ENCODE measurements at places on chromosomes 3 and 15. TPM values are rescaled to one million over a fixed set of nuclear protein-coding genes. Genes with fewer than 3 reads are reported as not detected.

DNA sequence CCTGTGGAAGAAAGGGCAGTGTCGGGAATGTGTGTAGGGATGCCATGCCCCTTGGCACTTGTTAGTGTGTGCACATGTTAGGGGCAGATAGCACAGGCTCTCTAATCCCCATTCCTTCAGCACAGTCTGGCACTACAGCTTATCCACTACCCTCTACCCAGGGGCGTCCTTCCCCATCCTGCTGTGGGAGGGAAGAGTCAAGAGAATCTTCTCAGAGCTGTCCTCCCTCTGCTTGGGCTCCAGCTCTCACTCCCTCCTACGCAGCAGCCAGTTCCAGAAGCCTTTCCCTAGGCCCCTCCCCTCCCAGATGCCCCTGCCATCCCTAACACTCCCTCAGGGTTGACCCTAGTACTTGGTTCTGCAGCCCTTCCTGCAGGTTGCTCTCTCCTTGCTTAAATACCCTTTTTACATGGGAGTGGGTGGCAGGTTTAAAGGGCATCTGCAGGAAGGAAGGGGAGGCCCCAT, 815 bp upstream of the GRM2 start:
- no peak for DNase-seq

DNA sequence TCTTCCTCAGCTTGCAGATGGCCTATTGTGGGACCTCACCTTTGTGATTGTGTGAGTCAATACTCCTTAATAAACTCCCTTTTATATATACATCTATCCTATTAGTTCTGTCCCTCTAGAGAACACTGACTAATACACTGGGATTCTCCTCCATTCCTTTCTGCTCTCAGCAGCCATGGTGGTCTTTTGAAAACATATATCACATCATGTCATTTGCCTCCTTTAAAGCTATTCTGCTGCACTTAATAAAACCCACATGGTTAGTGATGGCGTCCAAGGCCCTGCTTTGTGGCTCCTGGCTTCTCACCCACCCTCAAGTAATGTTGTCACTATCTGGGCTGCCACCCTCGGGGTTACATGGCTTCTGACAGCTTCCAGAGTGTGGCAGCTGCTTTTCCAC, 169.5 kb downstream of the CADPS start:
- no peak for DNase-seq

- DNase-seq = no peak
These were observed 61.6 kb upstream of the EIF1B start for GRCh38 chr3:40247714-40248454.

GRCh38 chr15:99873451-99873850, 140.2 kb upstream of the LYSMD4 start:
- DNase-seq = no peak

DNA sequence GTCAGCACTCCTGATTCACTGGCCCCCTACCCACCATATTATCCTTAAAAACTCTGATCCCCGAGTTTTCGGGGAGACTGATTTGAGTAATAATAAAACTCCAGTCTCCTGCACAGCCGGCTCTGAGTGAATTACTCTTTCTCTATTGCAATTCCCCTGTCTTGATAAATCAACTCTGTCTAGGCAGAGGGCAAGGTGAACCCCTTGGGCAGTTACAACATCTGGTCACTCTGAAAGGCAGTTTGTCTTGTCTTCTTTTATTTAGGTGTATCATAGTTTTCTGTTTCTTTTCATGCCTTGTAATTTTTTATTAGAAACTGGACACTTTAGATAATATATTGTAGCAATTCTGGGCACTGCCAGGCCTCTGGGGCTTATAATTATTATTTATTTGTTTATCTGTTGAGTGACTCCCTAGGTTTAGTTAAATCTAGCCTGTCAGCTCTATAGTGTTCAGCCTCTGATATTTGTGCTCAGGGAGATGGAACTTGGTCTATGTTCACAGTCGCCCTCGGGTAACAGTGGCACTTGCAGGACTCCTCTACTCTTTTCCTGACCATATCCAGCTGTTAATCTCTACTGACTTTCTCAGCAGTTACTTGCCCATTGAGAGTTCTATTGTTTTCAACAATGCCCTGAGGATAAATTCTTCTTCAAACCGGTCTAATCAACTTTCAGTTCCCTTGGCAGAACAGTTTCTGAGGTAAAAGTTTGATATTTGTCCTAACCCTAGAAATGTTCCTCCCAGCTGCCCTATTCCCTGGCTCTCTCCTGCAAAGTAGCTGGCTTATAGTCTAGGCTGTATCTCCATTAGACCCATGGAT, 15.5 kb upstream of the PLAAT1 start:
- no peak for DNase-seq

DNA sequence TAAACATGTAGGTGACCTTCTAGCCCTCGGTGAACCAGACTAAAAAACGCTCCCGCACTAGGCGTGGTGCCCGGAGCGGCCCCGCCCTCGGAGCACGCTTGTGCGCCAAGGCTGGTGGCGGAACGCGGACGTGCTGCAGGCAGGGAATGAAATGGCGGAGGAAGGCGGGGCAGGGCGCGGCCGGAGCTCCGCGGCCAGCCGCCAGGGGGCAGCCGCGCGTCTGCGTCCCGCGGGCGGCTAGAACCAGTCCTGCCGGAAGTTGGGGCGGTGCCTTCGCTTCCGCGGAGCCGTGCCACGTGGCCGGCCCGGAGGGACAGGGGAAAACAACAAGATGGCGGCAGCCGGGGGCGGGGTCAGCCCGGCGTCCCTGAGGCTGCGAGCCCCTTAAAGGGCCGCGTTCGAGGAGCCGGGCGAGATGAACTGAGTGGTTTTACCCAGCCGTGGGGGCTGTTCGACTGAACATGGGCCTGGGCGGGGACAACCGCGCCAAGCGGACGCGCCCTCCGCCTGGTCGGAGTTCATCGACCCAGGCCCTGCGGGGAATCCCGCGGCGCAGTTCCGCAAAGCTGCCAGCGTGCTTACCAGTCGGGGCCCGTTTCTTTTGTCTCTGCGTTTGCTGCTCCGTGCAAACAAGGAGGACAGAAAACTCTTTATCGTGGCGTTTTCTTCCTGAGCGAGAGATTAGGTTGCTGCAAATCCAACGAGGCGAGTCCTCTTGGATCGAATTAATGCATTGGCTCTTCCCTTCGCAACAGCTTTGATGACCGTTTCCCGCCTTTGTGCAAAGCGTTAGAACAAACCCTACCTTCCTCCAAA, 90.9 kb upstream of the CHD2 start:
- peak; percentile 85 for DNase-seq

- no peak for DNase-seq
These were observed 31.0 kb upstream of the ZCWPW2 start for GRCh38 chr3:28317438-28318022.

DNA sequence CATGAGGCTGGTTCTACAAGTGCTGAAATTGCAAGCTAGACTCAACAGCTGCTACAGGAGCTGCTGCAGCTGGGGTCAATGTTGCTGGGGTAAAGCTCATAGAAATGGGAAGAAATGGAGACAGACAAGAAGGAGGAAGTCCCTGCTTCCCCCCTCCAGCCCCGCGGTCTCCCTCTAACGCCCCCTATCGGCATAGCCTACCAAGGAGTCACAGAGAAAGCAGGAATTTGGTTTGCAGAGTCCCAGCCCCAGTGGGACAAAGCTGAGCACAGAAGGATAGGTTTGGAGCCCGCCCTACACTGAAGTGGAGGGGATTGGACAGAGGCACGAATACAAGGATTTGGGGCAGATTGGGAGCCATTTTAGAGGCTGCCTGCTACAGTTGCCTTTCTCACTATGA, 176.9 kb upstream of the ANKRD28 start:
- DNase-seq = no peak

DNA sequence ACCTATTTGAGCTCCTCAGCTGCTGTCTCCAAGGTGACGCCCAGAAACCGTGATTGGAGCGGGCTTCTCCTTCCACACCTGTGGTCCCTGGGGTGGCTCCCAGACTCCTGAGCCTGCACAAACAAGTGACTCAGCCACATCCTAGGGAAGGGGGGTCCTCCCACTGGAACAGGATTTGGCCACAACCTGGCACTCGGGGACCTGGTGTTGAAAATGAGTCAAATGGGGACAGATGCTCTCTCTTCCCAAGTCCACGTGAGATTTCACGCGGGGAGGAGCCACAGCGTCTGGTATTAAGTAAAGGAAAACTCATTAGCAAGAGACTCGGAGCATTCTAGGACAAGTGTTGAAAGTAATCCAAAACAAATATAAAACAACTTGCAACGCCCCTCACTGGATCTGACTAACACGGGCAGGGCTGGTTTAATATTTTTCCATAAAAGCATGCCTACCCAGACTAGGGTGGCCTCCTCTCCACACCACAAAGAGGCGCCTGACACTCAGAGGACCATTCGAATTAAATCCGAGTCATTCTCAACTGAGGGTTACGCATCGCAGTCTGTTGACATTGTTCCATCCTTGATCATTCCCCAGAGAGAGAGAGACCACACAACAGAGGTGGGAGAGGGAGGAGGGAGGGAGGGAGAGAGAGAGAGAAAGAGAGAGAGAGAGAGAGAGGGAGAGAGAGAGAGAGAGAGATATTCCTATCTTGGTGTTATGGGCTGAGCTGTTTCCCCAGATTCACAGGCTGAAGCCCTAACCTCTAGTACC, 74.4 kb downstream of the MGLL start:
- DNase-seq = peak; percentile 84

DNA sequence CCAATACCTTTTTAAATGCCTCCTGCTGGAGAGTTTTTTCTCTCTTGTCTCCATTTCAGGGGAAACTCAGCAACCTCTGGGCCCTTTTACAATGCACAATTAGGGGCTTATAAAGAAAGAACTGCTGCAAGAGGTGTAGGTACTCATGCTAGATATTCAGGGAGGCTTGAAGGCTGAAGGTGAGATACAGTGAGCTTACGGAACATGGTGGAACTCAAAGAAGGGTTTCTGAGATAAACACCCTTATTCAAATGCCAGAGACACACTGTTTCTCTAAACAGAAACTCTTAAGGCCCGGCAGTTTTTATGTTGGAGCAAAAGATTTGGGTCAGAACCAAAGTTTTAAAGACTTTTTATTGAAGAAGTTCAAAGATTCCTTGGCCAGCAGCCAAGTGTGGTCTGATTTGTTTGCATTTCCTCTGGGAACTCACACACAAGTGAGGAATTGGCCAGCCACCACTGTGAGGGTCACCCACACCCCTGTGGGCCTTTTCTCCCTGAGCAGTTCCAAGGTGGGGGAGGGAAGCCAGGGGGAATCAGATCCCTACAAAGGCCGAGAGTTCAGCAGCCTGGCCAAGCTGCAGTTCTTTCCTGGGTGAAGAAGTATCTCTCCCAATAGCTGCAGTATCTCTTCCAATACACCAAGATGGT, 47.8 kb downstream of the TNFAIP8L3 start:
- DNase-seq = no peak

DNA sequence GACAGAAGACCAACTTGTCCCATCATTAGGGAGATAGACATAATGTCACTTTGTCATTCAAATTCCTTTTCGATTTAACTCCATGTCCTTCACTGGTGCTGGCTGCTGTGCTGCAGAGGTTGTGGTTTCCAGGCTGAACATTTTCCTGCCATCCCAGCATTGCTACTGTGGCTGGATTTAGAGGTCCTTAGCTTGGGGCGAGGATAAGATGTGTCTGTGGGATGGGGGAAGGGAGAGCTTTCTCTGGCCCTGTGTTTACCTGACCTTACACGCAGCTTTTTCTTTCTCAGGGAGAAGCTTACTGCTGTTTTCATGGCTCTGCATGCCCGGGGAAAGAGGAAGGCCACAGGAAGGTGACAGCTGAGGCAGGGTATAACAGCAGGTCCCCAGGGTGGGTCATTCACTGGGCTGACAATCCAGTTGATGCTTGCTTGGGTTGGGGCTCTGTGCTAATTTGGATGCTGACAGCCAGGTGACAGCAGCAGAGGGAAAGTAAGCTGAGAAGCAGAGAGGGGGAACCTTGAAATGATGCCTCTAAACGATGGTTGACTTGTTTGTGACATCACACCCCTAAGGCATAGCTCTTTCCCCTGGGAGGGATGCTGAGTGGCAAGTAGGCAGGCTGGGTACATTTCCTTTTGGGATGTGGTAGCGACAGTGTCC, 326.9 kb upstream of the CTNNB1 start:
- DNase-seq = no peak

Gene SAMMSON
- not detected for polyA plus RNA-seq

Gene CHRFAM7A
- 0.04 TPM for polyA plus RNA-seq

Gene SLCO3A1
- 5.2 TPM for polyA plus RNA-seq
